ENCODE measurements at places on chromosomes 16 and 17. TPM values are rescaled to one million over a fixed set of nuclear protein-coding genes. Genes with fewer than 3 reads are reported as not detected.

Gene KRT39
- total RNA-seq: not detected

Gene HLF
- not detected for total RNA-seq

Gene SPATA22
- total RNA-seq: not detected

Gene CACNG3
- total RNA-seq: not detected

Gene UTP4
- 11.1 TPM for total RNA-seq

Gene OR3A2
- not detected for total RNA-seq

Gene TTLL6
- total RNA-seq: not detected

Gene CFAP97D1
- total RNA-seq: not detected

Gene RHOT2
- 20.0 TPM for total RNA-seq

Gene MRM1
- 4.4 TPM for total RNA-seq

Gene GLIS2
- total RNA-seq: 0.20 TPM

Gene CCDC47
- 91.3 TPM for total RNA-seq

Gene CSH2
- total RNA-seq: not detected

Gene C16orf87
- 8.9 TPM for total RNA-seq

Gene ALOX15
- not detected for total RNA-seq

Gene NT5M
- 1.1 TPM for total RNA-seq

Gene PTRH2
- 41.1 TPM for total RNA-seq

Gene UTS2R
- total RNA-seq: not detected

Gene HSD11B2
- not detected for total RNA-seq

Gene PFAS
- total RNA-seq: 15.0 TPM

Gene MYH1
- total RNA-seq: not detected

Gene SLC47A2
- not detected for total RNA-seq

Gene ZMYND15
- under 0.01 TPM for total RNA-seq

Gene GPRC5C
- total RNA-seq: 0.22 TPM

Gene SSTR5
- total RNA-seq: 0.22 TPM

Gene COASY
- 7.6 TPM for total RNA-seq

Gene TBC1D3E
- not detected for total RNA-seq

Gene KIF22
- total RNA-seq: 30.5 TPM

Gene SPPL2C
- not detected for total RNA-seq

Gene MLYCD
- total RNA-seq: 3.6 TPM

Gene NOG
- total RNA-seq: 0.65 TPM
